ENCODE measurements at places on chromosomes 1 and 21. TPM values are rescaled to one million over a fixed set of nuclear protein-coding genes. Genes with fewer than 3 reads are reported as not detected.

TMEM39B gene
- 27.1 TPM for total RNA-seq

ETV3L gene
- not detected for total RNA-seq

KIAA0319L gene
- total RNA-seq: 49.8 TPM

CD5L gene
- not detected for total RNA-seq

DNA sequence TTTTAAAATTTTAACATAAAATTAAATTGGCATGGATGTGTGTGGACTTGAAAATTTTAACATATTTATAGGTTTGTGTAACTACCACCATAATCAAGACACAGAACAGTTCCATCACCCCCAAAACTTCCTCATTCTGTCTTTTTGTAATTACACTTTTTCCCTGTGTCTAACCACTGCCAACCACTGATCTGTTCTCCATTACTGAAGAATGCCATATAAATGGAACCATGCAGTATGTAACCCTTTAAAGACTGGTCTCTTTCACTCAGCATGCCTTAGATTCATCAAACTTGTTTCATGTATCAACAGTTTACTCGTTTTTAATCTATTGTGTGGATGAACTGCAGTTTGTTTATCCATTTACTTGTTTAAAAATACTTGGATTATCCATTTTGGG is 13.0 kb upstream of the AHCYL1 start:
- DNase-seq: no peak

DNA sequence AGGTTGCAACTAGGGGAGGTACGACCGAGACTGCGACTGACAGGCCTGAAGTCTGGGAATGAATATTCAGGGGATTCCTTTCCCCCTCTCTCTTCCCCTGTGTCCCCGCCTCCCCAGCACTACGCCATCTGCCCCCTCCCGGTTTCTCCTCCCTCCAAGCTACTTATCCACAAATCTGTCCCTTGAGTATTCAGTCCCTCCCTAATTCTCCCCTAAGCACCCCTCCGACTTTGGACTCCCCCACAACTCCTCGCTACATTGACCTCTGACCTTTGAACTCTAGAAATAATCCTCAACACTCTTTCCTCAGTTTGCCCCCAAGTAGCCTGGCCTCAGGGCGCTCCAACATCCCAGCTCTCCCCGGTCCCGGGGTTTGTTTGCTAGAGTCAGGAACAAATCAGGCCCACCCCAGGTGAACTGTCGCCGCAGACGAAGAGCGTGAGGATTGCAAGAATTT is 393 bp downstream of the LYSMD1 start:
- no peak for DNase-seq

DNA sequence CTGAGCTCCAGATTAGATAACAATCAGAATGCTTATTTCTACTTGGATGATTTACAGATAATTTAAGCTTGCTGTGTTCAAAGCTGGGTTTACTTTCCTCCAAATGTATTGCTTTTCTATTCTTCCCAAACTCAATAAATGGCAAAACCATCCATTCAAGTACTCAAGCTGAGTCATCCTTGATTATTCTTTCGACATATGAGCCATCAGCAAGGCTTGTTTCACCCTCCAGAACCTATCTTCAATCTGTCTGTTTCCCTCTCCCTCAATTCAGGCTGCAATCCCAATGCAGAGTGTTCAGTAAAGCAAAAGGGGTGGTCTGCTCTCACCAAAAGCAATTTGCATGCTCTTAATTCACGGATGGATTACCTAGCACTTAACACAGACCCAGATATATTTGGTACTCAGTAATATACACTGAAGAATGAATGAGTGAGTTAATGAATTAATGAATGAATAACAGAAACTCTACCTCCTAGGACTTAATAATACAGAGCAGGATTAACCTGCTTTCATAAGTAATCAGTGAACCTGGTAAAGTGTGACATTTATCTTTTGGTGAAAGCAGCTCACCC is 41.9 kb downstream of the DDR2 start:
- no peak for DNase-seq

DNA sequence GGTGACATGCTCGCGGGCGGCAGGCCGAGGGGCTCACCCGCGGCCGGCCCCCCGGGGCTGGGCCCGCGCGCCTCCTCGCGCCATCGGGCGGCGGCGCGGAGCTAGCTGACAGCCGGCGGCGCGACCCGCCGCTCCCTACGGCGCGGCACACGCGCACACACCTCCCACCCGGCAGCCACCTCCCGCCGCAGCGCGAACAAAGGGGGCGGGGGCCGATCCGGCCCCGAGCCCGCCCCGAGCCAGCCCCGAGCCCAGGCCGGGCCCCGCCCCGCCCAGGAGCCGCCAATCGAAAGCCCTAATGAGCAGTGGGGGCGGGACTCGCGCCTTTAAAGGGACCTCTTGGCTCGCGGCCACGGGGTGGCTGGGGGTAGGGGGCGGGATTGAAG is at the start of gene KIF21B:
Gene KIF21B, minus strand, starts transcription at position 198 of the 386 bp plus-strand sequence. CDS start 331 bp downstream, outside the sequence.
- peak; percentile 96 for DNase-seq

DNA sequence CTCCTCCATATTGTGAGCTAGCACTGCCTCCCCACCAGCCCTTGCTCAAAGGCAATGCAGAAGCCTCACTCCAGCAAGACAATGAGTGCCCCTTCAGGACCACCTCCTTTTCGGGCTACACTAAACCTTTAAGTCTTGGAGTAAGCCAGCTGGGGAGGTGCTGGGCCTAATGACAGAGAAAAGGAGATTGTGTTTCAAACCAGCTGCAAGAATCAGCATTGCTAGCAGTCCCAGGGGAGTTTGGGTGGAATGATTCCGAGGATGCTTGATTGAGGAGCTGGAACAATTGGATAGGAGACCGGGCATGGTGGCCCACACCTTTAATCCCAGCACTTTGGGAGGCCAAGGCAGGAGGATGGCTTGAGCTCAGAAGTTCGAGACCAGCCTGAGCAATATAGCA is 54.1 kb upstream of the GPR37L1 start:
- DNase-seq: no peak

- DNase-seq: no peak
Observed at GRCh38 chr1:1758692-1759455, 19.4 kb downstream of the NADK start.

GRCh38 chr1:98053471-98054366 is 132.9 kb upstream of the DPYD start:
- peak; percentile 82 for DNase-seq

GRCh38 chr1:118788463-118788862 is 199.7 kb downstream of the TBX15 start:
- no peak for DNase-seq

GRCh38 chr1:56645677-56646305 is 677 bp downstream of the PRKAA2 start:
- no peak for DNase-seq

- peak; percentile 35 for DNase-seq
Observed at GRCh38 chr1:185376840-185377635, 60.0 kb upstream of the IVNS1ABP start.

DNA sequence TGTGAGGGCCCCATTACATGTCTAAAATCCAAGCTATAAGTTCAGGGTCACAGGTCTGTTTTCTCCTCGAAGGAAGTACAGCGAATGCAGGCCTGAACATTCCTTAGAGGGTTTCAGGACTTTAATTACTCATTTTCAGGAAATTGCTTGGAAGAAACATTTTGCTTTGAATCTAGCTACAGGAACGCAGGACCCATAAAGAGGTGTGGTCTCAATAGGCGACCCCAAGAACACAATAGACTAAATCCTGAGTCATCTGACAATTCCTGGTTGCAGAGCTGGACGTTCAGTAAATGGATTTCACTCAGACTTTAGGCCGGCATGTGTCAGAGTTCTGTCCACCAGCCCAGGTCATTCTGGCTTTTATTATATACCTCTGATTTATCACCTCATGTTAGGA is 1.0 kb upstream of the ERG start:
- no peak for DNase-seq

- DNase-seq: no peak
Observed at GRCh38 chr21:46078978-46079351, 18.9 kb upstream of the COL6A2 start.

DNA sequence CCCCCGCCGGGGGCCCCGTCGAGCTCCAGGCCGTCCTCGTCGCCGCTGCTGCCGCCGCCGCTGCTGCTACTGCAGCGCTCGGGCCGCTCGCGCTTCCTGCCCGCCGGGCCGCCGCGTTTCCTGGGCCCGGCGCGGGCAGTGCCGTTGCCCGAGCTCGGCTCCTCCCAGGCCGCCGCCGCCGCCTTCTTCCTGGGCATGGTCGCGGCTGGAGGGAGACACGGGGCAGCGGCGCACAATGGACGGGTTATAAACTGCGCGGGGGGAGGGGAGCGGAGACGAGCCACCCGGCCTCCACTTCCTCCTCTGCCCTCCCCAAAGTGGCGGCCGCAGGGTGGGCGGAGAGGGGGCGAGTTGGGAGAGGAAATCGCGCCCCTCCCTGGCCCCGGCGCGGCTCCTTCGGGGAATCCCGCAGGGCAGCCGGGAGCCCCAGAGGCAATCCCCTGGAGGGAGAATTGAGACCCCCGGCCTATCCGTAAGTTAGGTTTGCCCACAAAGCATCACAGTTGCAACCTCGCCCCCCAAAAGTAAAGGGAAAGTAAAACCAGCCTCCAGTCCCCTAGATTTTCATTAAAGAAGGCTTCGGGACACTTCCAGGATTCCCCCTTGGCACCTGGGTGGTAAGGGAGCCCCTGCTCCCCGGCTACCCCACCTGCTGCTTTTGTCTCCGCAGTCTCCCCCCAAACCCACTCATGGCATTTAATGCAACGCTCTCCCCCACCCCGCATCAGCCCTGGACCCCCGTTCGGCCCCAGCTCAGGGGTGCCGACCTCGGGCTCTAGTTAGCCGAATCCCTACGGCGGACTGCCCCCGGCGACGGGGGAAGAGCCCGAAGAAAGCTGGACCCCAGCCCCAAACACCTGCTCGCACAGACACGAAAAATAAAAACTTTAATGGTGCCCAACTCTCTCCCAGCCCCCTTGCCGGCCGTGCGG is 893 bp downstream of the RCC2 start:
- peak; percentile 85 for DNase-seq

- no peak for DNase-seq
Observed at GRCh38 chr21:40850071-40850470, 3.1 kb upstream of the DSCAM start.

- DNase-seq: no peak
Observed at GRCh38 chr1:230857822-230858221, 10.5 kb downstream of the C1orf198 start.

DNA sequence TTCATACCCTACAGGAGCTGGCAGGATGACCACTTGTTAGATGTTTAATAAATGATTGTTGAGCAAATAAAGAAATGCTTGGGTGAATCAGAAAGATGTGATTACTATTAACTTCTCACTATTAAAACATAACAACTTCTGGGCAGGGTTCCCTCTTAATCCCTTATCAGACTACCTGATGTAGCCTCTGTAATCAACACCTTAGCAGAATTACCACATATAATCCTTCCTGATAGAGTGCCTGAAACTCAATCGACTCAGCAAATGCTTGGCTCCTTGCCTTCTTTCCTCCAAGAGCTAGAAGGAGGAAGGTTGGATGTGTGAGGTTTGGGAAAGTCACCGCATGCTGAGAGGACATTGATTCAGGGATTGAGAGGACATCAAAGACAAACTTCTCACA is 34.8 kb upstream of the DSCAM start:
- no peak for DNase-seq

GRCh38 chr1:213003256-213003655 is 12.4 kb downstream of the ANGEL2 start:
- DNase-seq: no peak

DNA sequence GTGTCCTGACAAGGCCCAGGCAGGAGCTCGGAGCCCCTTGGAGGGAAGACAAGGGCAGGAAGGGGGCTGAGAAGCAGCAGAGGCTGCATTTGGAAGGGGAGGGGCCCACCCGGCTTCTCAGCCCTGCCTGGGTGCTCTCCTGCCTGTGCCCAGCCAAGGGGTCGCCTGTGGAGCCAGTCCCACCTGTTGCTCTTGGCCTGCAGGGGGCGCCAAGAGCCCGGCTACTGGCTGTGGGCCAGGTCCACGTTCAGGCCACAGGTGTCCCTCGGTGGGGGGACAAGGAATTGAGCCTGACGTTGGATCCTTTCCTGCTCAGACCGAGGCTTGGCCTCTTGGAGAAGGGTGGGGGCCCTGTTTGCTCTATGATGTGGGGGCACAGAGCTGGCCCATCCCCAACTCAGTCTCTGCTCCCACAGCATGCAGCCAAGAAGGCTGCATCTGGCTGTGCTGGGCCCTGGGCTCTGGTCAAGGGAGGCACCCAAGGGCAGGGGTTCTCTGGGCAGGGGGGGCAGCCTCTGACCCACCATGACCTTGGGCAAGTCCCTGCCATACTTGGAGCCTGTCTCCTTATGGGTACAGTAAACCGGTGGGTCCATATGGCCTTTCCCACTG is 10.9 kb downstream of the WNT4 start:
- peak; percentile 78 for DNase-seq

DNA sequence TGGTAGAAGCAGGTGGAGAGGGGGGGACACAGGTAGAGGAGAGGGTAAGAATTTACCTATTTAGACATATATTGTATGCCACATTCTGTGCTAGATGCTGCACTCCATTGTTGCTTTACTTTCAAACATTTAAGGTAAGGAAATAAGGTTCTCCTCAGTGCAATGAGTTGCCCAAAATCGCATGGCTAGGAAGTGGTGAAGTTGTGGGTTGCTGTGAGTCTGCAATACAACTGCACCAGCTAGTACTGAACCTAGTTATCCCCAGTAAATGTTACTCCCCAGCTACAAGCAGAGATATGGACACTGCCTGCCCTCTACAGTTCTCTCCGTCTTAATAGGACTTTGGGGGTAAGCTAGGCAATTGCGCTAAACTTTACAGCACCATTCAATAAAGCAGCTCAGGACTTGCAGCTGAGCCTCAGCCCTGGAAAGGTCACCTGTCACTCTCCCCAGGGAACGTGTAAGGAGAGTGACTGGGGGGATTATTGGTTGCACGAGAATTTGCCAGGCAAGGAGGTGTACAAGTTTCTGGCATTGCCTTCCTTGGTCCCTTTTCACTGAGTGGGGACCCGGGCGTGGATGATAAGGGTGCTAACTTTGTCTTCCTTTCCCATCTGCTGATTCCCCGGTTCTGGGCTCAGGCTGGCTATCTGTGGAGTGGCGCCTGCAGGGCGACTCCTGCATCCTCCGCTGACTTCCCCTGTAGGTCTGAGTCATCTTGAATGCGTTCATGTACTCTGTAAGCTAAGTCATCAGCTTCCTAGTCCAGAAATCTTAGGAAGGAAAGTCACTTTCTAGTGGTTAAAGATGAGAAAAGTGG is 71.3 kb upstream of the CNTN2 start:
- DNase-seq: no peak

GRCh38 chr1:162070094-162070748 is 730 bp downstream of the NOS1AP start:
- no peak for DNase-seq

- peak; percentile 61 for DNase-seq
Observed at GRCh38 chr1:205774198-205775014, 876 bp downstream of the RAB29 start.

- DNase-seq: no peak
Observed at GRCh38 chr1:24503059-24503751, 569 bp downstream of the RCAN3 start.

GRCh38 chr1:20446796-20447195 is 39.2 kb downstream of the CAMK2N1 start:
- DNase-seq: no peak

GRCh38 chr1:89896105-89896942 is 75.5 kb downstream of the LRRC8D start:
- DNase-seq: no peak

- DNase-seq: no peak
Observed at GRCh38 chr1:246318622-246319021, 188.5 kb downstream of the SMYD3 start.
